Small intestine (tissue), 16 donors: ENCODE measurements at places on chromosomes 11 and 22. TPM values are rescaled to one million over a fixed set of nuclear protein-coding genes. Genes with fewer than 3 reads are reported as not detected.

The LGR4 gene
- 77.6 TPM for polyA plus RNA-seq

The KMT2A gene
- polyA plus RNA-seq: 7.6 TPM

The SLC5A12 gene
- polyA plus RNA-seq: 36.5 TPM

The NAALADL1 gene
- 35.4 TPM for polyA plus RNA-seq

The OTOG gene
- 0.04 TPM for polyA plus RNA-seq

The CARD16 gene
- 73.8 TPM for polyA plus RNA-seq

The UPK3A gene
- polyA plus RNA-seq: 306 TPM

The BLID gene
- polyA plus RNA-seq: not detected

The MS4A1 gene
- polyA plus RNA-seq: 6.2 TPM

The HYLS1 gene
- polyA plus RNA-seq: 7.4 TPM

The PRG2 gene
- polyA plus RNA-seq: 0.15 TPM

The GAS2 gene
- 2.7 TPM for polyA plus RNA-seq

The OR5T1 gene
- not detected for polyA plus RNA-seq

The ADM2 gene
- 3.5 TPM for polyA plus RNA-seq

The SLC37A4 gene
- polyA plus RNA-seq: 57.9 TPM

The NEAT1 gene
- 1,416 TPM for polyA plus RNA-seq

The RTN4RL2 gene
- polyA plus RNA-seq: 0.70 TPM

The MPZL2 gene
- 1.6 TPM for polyA plus RNA-seq

The MPEG1 gene
- polyA plus RNA-seq: 6.5 TPM

The HYOU1 gene
- polyA plus RNA-seq: 17.4 TPM

The DDB1 gene
- polyA plus RNA-seq: 151 TPM

The OR5P2 gene
- polyA plus RNA-seq: not detected

The BCO2 gene
- 9.9 TPM for polyA plus RNA-seq

The NCAPH2 gene
- 45.9 TPM for polyA plus RNA-seq

The P2RX3 gene
- 0.46 TPM for polyA plus RNA-seq

The TIMP3 gene
- 118 TPM for polyA plus RNA-seq

The C1QTNF5 gene
- polyA plus RNA-seq: 22.5 TPM

The MYBPC3 gene
- 0.03 TPM for polyA plus RNA-seq

The TOM1 gene
- polyA plus RNA-seq: 80.7 TPM

The DDIAS gene
- 0.45 TPM for polyA plus RNA-seq

The SLC6A5 gene
- polyA plus RNA-seq: 0.03 TPM

The EFCAB6 gene
- polyA plus RNA-seq: not detected

The ART1 gene
- polyA plus RNA-seq: not detected

The CADM1 gene
- polyA plus RNA-seq: 8.5 TPM

The SPCS2 gene
- 51.1 TPM for polyA plus RNA-seq
